ENCODE measurements at places on chromosomes 3 and 15.
A peak's percentile ranks its signal among the peaks of the same experiment; 100 is the strongest.

DNA sequence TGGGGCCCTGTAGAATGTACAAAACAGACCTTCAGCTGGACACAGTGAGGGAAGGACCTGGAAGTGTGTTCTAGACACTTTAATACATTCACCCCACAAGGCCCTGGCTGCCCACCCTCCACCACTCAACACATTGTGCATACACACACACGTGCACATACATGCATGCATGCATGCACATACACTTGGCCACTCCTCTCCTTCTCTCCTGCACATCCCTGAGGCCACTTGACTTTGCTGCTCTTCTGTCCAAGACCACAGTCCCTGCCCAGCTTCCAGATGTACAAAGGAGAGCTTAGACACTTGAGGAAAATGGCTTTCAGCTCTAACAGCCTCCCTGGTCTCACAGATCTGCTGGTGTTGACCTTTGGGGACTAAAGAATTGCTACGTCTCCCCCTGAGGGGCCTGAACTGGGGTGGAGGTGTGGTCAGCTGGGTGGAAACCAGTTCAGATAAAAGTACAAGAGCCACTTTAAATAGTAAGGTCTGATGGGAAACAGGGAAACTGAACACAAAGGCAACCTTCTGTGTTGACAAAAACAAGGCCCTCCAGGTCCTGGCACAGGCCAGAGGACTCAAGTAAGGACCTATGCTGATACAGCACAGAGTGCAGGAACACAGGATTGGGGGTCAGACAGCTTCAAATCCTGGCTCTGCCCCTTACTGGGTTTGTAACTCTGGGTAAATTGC, 24.8 kb upstream of the NOX5 start:
- no peak for DNase-seq
- H3K36me3 ChIP-seq: no peaks in the 10 kb centered on the region
- no peaks in the 10 kb centered on the region for H3K27me3 ChIP-seq
- H3K4me3 ChIP-seq: no peak overlapping the region

- H3K27me3 ChIP-seq: no peaks in the 10 kb centered on the region
- H3K27ac ChIP-seq: no peak overlapping the region
- H3K4me1 ChIP-seq: peaks cover 3% of the 10 kb centered on the region
- H3K36me3 ChIP-seq: no peaks in the 10 kb centered on the region
- DNase-seq: no peak
- no peak overlapping the region for H3K4me3 ChIP-seq
Measured at GRCh38 chr3:177473184-177473583, 275.9 kb upstream of the TBL1XR1 start.

DNA sequence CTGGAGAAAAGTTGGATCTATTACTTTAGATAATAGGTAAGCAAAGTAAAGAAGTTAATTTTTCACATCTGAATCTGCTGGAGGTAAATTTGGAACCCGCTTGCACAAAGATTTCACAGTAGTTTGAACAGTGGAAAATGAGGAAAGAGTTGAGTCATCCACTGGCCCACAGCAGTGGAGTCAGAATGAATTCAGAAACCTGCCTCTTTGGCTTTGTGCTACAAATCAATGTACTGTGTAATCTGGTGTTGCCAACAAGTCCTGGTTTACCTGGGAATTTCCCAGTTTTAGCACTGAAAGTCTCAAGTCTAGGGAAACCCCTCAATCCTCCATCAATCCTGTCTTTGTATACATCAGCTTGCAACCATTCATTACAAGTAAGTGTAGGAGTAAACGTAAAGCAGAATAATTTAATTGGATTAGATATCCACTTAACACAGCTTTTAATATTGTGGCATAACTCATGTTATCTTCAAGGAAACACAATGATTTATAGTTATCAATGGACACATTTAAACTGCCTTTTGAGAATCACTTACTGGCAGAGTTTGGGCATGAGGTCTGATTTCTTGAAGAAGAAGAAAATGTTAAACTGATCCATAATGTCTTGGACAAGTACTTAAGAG, 100.6 kb downstream of the DCLK3 start:
- no peaks in the 10 kb centered on the region for H3K36me3 ChIP-seq
- no peaks in the 10 kb centered on the region for H3K4me1 ChIP-seq
- H3K27me3 ChIP-seq: no peaks in the 10 kb centered on the region
- no peak overlapping the region for H3K4me3 ChIP-seq
- H3K27ac ChIP-seq: no peak overlapping the region
- no peak for DNase-seq

- H3K27ac ChIP-seq: no peak overlapping the region
- no peak for DNase-seq
- no peaks in the 10 kb centered on the region for H3K4me1 ChIP-seq
Measured at GRCh38 chr3:54171509-54171908, 49.2 kb downstream of the CACNA2D3 start.

GRCh38 chr15:47715856-47716445, 1.4 kb upstream of the SEMA6D start:
- no peak overlapping the region for H3K4me3 ChIP-seq
- H3K27ac ChIP-seq: no peak overlapping the region

DNA sequence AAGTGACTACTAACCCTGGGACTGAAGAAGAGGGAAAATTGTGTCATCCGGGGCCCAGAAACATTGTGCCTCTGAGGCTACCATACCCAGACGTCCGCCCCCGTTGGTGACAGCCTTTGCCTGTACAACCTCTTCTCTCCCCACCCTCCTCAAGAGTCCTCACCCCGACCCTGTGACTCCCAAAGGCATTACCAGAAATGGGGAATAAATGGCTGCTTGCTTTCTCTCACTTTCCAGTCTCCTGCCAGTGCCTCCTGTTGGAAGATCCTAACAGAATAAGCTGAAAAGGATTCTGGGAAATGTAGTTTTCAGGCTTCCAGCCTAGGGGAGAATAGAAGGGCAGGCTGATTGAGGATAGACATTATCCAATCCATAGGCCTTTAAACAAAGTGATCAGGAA, 30.8 kb upstream of the SLC25A36 start:
- DNase-seq: peak; percentile 44
- H3K27ac ChIP-seq: no peak overlapping the region
- no peaks in the 10 kb centered on the region for H3K4me1 ChIP-seq
- no peak overlapping the region for H3K4me3 ChIP-seq
- H3K27me3 ChIP-seq: peaks cover 6% of the 10 kb centered on the region

DNA sequence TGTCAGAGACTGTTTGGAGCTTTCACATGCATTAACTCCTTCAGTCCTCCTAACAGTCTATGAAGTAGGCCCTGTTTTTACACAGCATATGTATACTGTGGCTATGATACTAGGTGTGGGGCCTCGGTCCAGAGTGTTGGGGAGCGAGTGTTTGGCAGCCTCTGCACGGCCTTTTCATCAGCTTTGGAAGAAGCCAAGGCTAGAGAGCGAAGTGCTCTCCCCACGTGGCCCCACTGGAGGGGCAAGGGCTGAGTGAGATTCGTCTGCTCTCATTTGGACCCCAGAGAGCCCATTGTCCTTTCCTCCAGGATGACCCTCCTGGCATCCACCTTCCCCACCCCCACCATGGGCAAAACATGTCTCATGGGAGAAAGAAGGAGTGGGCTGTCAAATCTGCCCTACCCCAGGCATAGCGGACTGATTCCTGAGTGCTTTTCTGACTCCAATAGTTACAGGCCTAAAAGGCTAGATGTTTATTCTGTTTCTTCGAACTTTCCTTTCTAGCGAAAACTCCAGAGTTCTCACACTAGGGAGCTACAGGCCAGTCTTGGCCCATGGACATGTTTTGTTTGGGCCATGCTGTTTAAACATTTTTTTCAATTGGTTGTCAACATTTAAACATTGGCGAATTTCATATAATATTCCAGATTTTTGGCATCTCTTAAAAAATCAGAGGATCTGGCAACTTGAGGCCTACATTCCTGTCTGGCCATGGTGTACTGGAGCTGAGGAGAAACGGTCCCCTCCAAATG, 76.0 kb downstream of the EEFSEC start:
- no peak overlapping the region for H3K4me3 ChIP-seq
- H3K4me1 ChIP-seq: peaks cover 25% of the 10 kb centered on the region
- no peak for DNase-seq
- H3K27ac ChIP-seq: no peak overlapping the region

GRCh38 chr3:188841906-188842305, 329.9 kb upstream of the TPRG1 start:
- H3K4me3 ChIP-seq: no peak overlapping the region
- no peak for DNase-seq
- H3K27me3 ChIP-seq: no peaks in the 10 kb centered on the region
- no peak overlapping the region for H3K27ac ChIP-seq

GRCh38 chr3:106943071-106943470, 434.2 kb upstream of the CCDC54 start:
- no peaks in the 10 kb centered on the region for H3K27me3 ChIP-seq
- peak; percentile 43 for DNase-seq
- H3K4me1 ChIP-seq: peaks cover 33% of the 10 kb centered on the region
- no peaks in the 10 kb centered on the region for H3K36me3 ChIP-seq

- peaks cover 5% of the 10 kb centered on the region for H3K27me3 ChIP-seq
- H3K4me3 ChIP-seq: no peak overlapping the region
- H3K27ac ChIP-seq: no peak overlapping the region
- H3K4me1 ChIP-seq: no peaks in the 10 kb centered on the region
Measured at GRCh38 chr3:12097971-12098370, 60.7 kb downstream of the TIMP4 start.

DNA sequence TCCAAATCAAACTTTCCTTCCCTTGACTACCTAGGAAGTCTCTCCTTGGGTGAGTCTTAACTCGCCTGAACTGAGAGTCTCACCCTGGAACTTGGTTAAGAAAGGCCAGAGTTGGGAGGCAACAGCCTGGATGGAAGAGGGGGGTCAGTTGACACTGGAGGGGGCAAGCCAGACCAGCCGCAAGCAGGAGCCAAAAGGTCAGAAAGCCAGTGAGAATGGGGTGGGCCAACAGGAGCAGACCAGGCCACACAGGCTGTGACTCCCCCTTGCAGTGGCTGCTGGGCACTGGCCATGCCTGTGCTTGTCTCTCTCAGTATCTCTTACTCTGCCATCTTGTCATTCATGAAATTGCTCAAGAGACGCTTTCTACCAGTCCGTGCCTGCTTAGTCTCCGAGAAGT, 32.9 kb downstream of the CRTC3 start:
- DNase-seq: no peak
- no peaks in the 10 kb centered on the region for H3K36me3 ChIP-seq
- H3K4me3 ChIP-seq: no peak overlapping the region
- no peak overlapping the region for H3K27ac ChIP-seq
- peaks cover 32% of the 10 kb centered on the region for H3K4me1 ChIP-seq

GRCh38 chr15:94606286-94606685, 374.9 kb downstream of the MCTP2 start:
- DNase-seq: no peak
- no peaks in the 10 kb centered on the region for H3K36me3 ChIP-seq
- peaks cover 48% of the 10 kb centered on the region for H3K4me1 ChIP-seq

- no peak overlapping the region for H3K4me3 ChIP-seq
- no peak overlapping the region for H3K27ac ChIP-seq
- peaks cover 3% of the 10 kb centered on the region for H3K4me1 ChIP-seq
- H3K36me3 ChIP-seq: no peaks in the 10 kb centered on the region
- H3K27me3 ChIP-seq: no peaks in the 10 kb centered on the region
Measured at GRCh38 chr3:12791430-12791829, 5.0 kb upstream of the CAND2 start.

GRCh38 chr15:40706121-40706520, 11.1 kb downstream of the RAD51 start:
- H3K27me3 ChIP-seq: no peaks in the 10 kb centered on the region
- no peak overlapping the region for H3K27ac ChIP-seq
- no peak overlapping the region for H3K4me3 ChIP-seq
- no peak for DNase-seq

All from A673 (cell line).